ENCODE measurements at places on chromosomes 11 and 22. TPM values are rescaled to one million over a fixed set of nuclear protein-coding genes. Genes with fewer than 3 reads are reported as not detected.

Gene CDC42BPG
- polyA plus RNA-seq = 0.02 TPM

Gene CHCHD10
- polyA plus RNA-seq = 22.1 TPM

Gene LRRC74B
- not detected for polyA plus RNA-seq

Gene NLRP6
- not detected for polyA plus RNA-seq

Gene DERL3
- 0.47 TPM for polyA plus RNA-seq

Gene LSP1
- polyA plus RNA-seq = not detected

Gene MRGPRF
- polyA plus RNA-seq = 24.4 TPM

Gene OR5D13
- polyA plus RNA-seq = not detected

Gene USH1C
- polyA plus RNA-seq = not detected

Gene OR4C16
- polyA plus RNA-seq = not detected

Gene GLYAT
- polyA plus RNA-seq = not detected

Gene ATP5MG
- 266 TPM for polyA plus RNA-seq

Gene OR51B5
- 0.05 TPM for polyA plus RNA-seq

Gene SNX32
- 0.13 TPM for polyA plus RNA-seq

Gene IFITM1
- 660 TPM for polyA plus RNA-seq

Gene TFIP11
- 34.7 TPM for polyA plus RNA-seq

Gene CCDC89
- polyA plus RNA-seq = 0.85 TPM

Gene MYOD1
- not detected for polyA plus RNA-seq

Gene CDPF1
- 6.7 TPM for polyA plus RNA-seq
